ENCODE measurements at places on chromosomes 7 and 10.

DNA sequence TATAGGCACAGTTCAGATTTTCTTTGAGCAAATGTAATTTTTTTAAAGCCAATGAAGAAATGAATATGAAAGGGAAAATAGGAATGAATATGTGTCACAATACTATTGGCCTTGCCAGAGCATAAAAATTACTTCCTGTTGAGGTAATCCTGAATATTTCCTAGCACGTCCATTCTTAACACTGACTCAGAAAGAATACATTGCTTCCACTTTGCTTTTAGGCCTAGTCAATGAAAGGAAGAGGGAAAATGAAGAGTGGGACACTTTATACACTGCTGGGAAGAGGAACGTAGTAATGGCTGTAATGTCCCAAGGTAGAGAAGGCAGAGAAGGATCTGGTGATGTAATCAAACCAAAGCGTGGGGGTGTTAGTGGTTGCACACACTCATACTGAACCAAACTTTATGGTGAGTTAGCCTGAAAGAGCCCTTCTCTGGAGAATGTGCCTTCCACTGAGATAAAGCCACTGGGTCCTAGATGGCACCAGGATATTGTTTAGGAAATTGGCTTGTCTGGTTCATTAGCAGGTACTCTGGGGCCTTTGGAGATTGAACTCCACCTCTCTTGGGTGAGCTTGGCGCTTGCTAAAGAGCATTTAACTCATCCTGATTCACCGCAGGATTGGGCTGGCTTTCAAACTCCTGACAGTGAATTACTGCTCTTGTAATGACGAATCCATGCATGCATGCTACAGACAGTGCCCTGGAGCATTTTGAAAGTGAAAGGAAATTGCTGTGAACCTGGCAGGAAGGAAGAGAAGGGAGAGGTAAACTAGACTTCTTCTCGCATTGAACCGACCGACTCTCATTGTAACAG lies 254.9 kb downstream of the KIAA1217 start:
- DNase-seq = no peak

- no peak for DNase-seq
Observed at GRCh38 chr7:108460964-108461363, 4.7 kb upstream of the NRCAM start.

DNA sequence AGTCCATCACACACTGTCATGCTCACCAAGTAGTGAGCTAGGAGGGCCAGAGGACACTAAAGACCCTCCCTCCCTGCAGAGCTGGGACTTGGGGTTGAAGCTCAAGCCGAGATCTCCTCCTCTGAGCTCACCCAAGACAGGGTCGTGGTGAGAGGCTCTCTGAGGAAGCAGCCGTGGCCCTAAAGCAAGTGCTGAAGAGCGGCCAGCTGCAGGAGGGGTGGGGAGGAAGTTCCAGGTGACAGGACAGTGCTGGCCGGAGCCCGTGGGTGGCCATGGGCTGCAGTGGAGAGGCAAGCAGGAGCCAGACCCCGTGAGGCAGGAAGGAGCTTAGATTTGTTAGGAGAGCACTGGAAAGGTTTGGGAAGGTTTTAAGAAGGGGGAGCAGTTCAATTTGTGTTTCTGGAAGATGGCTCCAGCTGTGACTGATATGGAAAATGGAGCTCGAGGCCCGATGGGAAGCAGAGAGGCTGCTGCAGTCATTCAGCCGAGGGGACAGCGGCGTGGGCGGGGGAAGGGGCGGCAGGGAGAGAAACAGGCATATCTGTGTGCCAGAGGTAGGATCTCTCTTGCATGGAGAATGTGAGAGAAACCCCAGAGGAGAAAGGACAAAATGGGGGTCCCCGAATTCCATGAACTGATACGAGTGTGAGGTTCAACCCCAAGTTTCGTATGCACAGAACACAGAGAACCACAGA lies 26.9 kb upstream of the DNAAF5 start:
- DNase-seq = no peak

- no peak for DNase-seq
Observed at GRCh38 chr7:50826371-50827172, 43.9 kb upstream of the GRB10 start.

DNA sequence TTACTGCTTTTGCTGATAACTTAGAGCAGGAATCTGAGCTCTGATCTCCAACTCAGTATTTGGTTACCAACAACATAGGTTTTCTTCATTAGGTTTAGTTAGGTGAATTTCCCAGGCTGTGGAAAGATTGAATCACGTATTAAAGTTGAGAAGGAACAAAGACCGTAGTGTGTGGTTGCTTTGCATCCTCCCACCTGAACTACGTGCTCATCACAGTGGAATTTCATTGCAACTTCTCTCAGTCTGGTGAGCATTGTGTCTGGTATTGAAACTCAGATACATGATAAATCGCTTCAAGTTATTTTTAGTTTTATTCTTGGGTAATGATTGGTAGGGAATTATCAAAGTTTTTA lies 139.4 kb upstream of the AKR1E2 start:
- DNase-seq = no peak

- no peak for DNase-seq
Observed at GRCh38 chr10:132249226-132249724, 58.5 kb downstream of the STK32C start.

- no peak for DNase-seq
Observed at GRCh38 chr10:24209946-24210491, 1.1 kb downstream of the KIAA1217 start.

DNA sequence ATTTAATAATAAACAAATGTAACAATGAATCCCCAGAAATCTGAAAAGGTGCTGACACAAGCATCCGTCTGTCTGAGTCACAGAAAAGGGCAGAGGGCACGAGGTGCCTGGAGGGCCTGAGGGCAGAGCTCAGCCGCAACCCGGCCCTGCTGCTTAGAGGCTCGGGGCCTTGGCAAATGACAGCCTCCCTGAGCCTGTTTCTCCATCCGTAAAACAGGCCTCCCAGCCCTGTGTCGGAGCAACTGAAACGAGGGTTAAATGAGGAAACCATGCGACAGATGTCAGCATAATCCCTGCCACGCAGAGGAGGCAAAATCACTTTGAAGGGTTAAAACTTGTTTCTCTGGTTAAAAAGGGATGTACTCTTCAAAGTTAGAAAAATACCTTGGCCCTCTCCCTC lies 24.9 kb downstream of the NUDT1 start:
- no peak for DNase-seq

GRCh38 chr7:54869523-54869922 lies 110.5 kb upstream of the SEC61G start:
- DNase-seq = no peak

DNA sequence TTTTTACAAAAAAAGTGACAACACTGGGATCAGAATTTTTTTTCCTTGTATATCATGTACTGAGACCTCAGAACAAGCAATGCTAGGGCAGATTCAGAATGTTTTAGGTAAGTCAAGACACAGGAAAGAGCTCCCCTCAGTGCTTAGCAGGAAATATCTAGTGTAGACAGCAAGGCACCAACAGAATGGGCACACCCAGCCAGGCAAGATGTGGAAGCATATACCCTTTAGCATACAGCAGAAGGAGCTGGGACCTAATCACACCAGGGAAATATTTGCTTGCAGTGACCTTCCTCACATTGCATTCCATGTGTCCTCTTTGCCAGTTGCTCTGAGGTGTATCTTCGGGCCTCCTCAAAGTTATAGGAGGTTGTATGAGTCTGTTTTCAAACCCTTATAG lies 497.6 kb upstream of the LRRN3 start:
- DNase-seq = no peak

DNA sequence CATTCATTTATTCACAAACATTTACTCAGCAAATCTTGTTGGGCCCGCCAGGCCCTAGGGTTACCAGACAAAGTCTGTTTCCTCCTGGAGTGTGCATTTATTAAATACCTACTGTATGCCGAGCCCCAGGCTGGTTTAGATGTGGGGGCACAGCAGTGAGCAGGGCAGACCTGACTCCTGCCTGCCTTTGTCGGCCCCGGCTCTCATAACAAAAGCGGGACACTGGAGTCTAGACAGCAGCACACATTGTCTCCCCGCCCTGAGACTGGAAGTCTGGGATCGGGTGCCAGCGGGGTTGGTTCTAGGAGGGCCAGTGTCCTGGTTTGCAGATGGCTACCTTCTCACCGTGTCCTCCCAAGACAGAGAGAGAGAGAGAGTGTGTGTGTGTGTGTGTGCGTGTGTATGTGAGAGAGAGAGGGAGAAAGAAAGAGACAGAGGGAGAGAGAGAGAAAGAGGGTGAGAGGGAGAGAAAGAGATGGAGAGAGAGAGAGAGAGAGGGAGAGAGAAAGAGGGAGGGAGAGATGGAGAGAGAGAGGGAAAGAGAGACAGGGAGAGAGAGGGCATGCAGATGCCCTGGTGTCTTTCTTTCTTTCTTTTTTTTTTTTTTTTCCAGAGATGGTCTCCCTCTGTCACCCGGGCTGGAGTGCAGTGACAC lies 25.9 kb downstream of the ELFN1 start:
- DNase-seq = no peak

Data from activated CD4-positive, CD25-positive, alpha-beta regulatory T cell (primary cell).